ENCODE measurements at places on chromosomes 3 and 15. TPM values are rescaled to one million over a fixed set of nuclear protein-coding genes. Genes with fewer than 3 reads are reported as not detected.

GOLGA8M gene
- 3.1 TPM for total RNA-seq

PLS1 gene
- 3.1 TPM for total RNA-seq

NANOGP8 gene
- not detected for total RNA-seq

DNA sequence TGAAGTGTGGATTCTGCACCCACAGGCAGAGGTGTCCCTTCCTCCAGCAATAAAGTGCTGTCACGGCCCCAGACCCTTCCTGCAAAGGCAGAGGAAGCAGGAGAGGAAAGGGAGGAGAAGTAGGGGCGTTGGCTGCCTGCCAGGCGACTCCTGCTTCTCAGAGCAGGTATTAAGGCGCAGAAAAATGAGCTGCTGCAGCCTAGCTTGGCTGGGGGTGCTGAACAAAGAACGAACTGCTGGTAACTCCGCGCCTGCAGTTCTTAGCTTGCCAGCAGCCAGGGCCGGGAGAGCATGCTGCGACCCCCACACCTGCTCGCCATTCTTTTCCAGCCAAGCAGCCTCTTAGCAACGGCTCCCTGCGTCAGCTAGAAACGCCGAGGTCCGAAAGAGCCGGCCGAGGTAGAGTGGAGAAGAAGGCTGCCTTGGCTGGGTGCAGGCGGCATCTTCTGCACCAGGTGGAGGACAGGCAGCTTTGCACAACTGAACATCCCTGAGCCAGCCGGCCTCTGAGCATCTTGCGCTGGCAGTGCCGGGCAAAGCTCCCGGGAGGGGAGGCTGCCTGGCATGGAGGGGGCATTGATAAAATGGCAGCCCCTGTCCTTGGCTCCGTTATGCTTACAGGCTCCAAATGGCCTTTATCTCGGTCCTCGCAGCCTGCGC, 296.0 kb downstream of the MEX3B start:
- no peak for DNase-seq

TEX55 gene
- total RNA-seq = not detected

GHSR gene
- total RNA-seq = not detected

DNA sequence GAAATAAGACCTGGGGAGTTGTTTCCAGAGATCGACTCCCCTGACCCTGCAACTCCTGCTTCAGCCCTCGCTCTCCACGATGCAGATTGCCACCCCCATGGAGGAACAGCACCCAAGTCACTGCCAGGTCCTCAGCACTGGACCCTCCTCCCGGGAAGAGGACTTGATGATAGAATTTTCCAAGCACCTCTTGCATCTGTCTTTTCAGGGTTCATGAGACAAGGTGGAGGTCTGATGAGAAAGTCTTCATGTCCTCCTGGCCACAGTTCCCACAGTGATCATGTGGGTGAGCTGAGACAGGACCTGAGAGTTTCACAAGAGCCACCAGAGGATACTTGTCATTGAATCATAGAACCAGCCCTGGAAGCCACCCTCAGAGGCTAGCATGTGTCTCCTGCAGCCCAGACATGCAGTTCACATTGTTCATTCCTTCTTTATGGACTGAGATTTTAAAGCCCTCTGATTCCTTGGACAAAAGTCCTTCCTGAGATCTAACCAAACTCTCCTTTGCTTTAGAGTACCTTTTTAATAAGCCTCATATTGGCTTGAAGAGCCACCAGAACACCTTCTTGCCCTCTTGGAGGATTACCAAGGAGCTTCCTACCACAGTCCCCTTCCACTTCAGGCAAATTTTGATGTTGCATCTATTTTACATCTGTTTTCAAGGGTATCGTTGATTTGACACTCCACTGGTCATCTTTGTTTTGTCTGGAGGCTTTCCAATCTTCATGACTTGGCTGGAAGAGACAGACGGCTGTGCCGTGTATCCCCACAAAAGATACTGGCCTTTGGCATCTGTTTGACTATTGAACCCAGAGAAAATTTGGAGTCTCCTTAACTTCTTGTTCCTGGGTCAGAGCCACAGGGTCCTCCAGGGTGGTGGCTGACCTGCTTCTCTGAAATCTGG, 224.8 kb upstream of the BHLHE40 start:
- DNase-seq = no peak

IL20RB gene
- 1.5 TPM for total RNA-seq

Measured in CD4-positive, alpha-beta memory T cell (primary cell).